Mesothelial cell of epicardium (in vitro differentiated cells): ENCODE measurements at places on chromosomes 6 and 20. TPM values are rescaled to one million over a fixed set of nuclear protein-coding genes. Genes with fewer than 3 reads are reported as not detected.
A peak's percentile ranks its signal among the peaks of the same experiment; 100 is the strongest.

SLC22A16 gene
- total RNA-seq, result not detected in 3 replicates

DNA sequence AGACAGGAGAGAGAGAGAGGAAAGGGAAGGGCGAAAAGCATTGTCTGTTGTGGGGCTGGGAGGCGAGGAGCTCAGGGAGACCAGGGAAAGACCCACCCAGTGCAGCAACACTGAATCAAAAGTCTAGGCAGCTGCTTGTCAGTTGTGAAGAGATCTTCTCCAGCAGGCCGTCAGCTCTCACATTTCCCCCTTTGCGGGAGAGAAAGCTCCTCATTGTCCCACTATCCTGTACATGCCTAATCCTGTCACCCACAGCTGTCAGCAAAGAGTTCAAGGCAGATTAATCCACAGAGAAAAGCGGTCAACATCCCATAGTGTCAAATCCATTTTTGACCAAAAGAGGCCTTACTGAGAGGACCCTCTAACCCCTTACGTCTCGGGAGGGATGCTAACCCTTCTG is 27.3 kb downstream of the RNF182 start:
- H3K27me3 ChIP-seq, result no peaks in the 10 kb centered on the region
- no peaks in the 10 kb centered on the region for H3K4me1 ChIP-seq
- no peak for DNase-seq
- H3K36me3 ChIP-seq, result peaks cover 19% of the 10 kb centered on the region
- no peak overlapping the region for H3K27ac ChIP-seq

GRCh38 chr6:164164876-164165275 is 750.4 kb downstream of the QKI start:
- no peak overlapping the region for H3K27ac ChIP-seq
- H3K36me3 ChIP-seq, result no peaks in the 10 kb centered on the region
- H3K27me3 ChIP-seq, result peaks cover 11% of the 10 kb centered on the region
- no peak overlapping the region for H3K4me3 ChIP-seq

DNA sequence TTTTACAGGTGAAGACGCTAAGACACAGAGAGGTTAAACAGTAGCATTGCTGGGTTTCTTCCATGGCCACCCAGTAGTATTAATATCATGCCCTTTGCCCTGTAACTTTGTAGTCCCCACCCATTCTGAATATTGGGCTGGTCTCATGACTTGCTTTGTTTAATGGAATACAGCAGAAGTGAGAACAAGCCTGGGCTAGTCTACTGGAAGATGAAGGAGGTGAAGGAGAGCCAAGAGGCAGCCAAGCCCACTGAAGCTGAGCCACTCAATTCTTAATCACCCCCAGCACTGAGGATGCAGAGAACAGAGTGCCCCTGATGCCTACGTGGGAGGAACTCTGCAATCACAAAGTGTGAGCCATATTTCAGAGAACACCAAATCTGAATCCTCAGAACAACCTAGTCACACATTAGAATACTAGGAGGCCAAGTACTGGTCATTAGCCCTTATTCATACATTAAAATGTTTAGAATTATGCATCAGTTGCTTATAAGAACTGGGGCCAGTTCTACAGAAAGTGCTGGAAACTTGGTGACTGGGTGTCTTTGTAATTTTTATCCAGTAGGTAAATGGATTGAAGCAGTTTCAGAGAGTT is 270.1 kb upstream of the PRND start:
- H3K27ac ChIP-seq, result no peak overlapping the region
- H3K4me3 ChIP-seq, result no peak overlapping the region
- DNase-seq, result no peak
- peaks cover 13% of the 10 kb centered on the region for H3K4me1 ChIP-seq

DNA sequence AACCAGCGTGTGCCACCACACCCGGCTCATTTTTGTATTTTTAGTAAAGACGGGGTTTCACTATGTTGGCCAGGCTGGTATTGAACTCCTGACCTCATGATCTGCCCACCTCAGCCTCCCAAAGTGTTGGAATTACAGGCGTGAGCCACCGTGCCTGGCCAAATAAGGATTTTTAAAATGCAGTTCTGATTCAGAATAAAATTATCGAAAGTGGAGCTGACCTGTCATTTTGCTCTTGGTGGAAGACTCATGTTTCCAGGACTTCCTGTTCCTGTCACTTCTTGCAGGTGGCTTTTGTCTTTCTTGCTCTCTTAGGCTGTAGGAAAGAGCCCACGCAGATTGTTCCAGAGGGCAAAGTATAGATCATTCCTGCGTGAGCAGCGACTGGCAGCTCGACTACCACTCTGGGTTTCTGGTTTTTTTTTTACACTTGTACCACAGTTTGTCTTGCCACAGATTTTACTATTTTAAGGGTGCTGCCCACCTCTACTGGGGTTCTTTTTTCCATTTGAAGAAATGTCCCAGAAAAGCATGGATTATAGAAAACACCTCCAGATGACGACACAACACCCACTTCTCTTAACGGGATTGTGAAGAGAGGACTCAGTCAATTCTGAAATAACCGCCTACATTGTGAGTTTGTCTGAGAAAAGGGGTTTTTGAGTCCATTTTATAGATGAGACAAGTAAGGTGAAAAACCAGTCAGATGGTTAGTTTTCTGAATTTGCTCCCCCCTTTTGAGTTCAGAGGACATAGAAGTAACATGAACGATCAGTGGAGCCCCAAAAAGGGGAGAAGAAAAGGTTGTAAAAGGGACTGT is 7.5 kb downstream of the JARID2 start:
- H3K36me3 ChIP-seq, result no peaks in the 10 kb centered on the region
- H3K4me1 ChIP-seq, result peaks cover 64% of the 10 kb centered on the region
- H3K27ac ChIP-seq, result no peak overlapping the region
- no peaks in the 10 kb centered on the region for H3K27me3 ChIP-seq

GRCh38 chr6:110063594-110064263 is 85.6 kb downstream of the GPR6 start:
- H3K4me3 ChIP-seq, result no peak overlapping the region
- H3K36me3 ChIP-seq, result no peaks in the 10 kb centered on the region
- H3K27ac ChIP-seq, result peak overlapping the region; percentile 73
- DNase-seq, result no peak
- H3K4me1 ChIP-seq, result peaks cover 42% of the 10 kb centered on the region

GRCh38 chr6:45472382-45472781 is 94.6 kb upstream of the SUPT3H start:
- peaks cover 14% of the 10 kb centered on the region for H3K4me1 ChIP-seq
- no peak overlapping the region for H3K27ac ChIP-seq
- no peaks in the 10 kb centered on the region for H3K36me3 ChIP-seq

SUMO4 gene
- total RNA-seq, result 3.4 to 4.2 TPM (median 3.9 TPM) in 3 replicates

DNA sequence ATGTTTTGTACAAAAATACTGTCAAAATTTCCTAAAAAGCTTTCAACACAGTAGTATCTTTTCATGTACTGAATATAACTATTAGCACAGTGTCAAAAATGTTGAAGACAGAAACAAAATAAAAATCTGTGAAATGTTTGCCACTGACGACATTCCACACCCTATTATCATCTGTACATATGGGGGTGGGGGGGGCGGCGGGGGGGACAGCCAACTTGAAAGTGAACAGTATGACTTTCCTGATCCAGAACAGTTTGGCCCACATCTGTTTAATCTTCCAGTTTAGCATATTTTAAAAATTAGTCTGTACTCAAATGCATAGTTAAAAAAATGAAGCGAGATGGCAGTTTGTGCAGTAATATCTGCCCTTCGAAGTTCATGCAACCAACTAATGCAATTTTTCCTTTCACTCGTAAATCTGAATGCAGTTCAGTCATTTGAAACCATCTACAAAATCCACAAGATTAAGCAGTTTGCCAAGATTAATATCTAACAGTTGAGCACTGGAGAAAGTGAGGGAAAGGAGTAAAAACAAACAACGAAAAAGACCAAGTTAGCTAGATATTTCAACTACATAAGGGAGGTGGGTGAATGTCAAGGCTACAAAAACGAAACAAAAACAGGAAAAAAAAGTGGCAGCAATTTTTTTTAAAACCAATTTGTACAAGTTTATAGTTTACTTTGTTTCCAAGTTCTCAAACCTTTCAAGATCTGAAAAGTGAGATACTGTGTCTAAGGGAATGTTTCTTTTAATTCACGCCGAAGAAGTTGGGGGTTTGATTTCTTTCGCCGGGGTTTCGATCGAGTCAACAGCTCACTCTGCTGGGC is 1.9 kb downstream of the CITED2 start:
- H3K27me3 ChIP-seq, result no peaks in the 10 kb centered on the region
- peaks cover 6% of the 10 kb centered on the region for H3K36me3 ChIP-seq
- no peak for DNase-seq
- peaks cover 62% of the 10 kb centered on the region for H3K4me1 ChIP-seq

GRCh38 chr20:44389871-44390270 is 34.4 kb downstream of the HNF4A start:
- no peak overlapping the region for H3K4me3 ChIP-seq
- no peaks in the 10 kb centered on the region for H3K36me3 ChIP-seq
- H3K27ac ChIP-seq, result no peak overlapping the region
- peaks cover 22% of the 10 kb centered on the region for H3K27me3 ChIP-seq

COL20A1 gene
- 0.16 to 0.25 TPM in 2 of 3 replicates, not detected in the other for total RNA-seq

GRCh38 chr6:149049230-149049629 is 268.3 kb upstream of the TAB2 start:
- no peak overlapping the region for H3K27ac ChIP-seq
- H3K4me3 ChIP-seq, result no peak overlapping the region
- no peaks in the 10 kb centered on the region for H3K36me3 ChIP-seq
- no peak for DNase-seq
- H3K27me3 ChIP-seq, result no peaks in the 10 kb centered on the region

STMND1 gene
- 0.34 to 0.38 TPM in 2 of 3 replicates, not detected in the other for total RNA-seq

DNA sequence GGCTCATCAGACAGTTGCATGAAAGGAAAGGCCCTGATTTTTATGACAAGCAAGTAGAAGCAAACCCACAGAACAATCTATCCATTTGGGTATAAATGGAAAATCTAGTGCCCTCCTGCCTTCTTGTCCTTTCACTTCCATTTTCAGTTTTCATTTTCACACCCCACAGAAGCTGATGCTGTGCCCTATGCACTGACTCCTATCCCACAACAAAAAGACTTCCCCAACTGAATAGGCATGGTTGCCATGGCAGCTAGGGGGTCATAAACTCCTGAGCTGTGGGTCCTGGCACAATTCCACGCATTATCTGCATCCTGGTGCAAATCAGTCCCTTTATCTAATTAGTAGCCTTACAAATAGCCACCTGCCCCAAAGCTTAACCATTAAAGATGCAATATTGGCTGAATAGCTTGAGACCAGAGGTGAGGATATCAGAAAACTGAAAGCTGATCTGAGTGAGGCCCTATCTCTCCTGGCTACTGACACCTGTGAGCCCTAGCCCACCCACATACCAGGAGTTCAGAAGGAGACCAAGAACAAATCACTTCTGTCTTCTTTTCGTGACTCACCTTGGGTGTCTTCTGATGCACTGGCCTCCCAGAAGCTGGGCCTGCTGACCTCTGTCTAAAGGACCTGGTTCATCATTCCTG is 34.9 kb upstream of the HEY2 start:
- no peak for DNase-seq
- H3K4me1 ChIP-seq, result peaks cover 3% of the 10 kb centered on the region

DNA sequence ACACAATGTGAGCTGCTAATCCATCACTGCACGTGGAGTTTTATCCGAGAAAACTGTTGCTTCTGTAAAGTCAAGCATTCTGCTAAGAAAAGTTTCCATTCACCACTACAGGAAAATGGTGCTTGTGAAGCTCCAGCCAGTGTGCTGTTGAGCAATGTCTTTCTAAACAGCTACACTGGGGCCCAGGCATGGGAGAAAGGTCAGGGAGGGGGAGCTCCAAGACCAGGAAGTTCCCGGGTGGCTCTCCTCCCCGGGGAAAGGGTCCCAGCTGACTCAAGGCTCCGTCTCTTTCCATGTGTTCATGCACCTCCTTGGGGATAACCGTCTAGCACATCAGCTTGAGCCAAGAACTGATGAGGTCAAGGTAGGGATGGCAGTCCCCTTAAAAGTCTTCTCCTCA is 20.5 kb downstream of the RPP40 start:
- peaks cover 2% of the 10 kb centered on the region for H3K4me1 ChIP-seq
- H3K27ac ChIP-seq, result no peak overlapping the region
- no peak overlapping the region for H3K4me3 ChIP-seq
- peaks cover 10% of the 10 kb centered on the region for H3K36me3 ChIP-seq
- no peaks in the 10 kb centered on the region for H3K27me3 ChIP-seq

DNA sequence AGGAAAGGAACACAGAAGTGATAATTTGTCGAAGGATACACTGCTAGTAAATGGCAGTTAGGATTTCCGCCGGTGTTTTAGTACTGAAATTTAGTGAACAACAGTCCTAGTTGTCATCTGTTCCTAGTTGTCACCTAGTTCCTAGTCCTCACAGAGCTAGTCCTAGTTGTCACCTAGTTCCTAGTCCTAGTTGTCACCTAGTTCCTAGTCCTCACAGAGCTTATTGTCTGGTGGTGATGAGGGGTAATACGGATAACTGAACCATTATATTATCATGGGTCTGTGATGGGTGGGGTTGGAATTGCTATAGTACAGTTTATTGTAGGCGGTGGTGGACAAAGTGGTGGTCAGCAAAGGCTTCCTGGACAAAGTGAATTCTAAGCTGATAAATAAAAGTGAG is 1.8 kb downstream of the SNRNP48 start:
- peaks cover 34% of the 10 kb centered on the region for H3K4me1 ChIP-seq
- peaks cover 8% of the 10 kb centered on the region for H3K36me3 ChIP-seq
- no peak for DNase-seq
- H3K4me3 ChIP-seq, result peak overlapping the region; percentile 92
- no peaks in the 10 kb centered on the region for H3K27me3 ChIP-seq
- no peak overlapping the region for H3K27ac ChIP-seq

CCN5 gene
- not detected in 3 replicates for total RNA-seq

- H3K27ac ChIP-seq, result no peak overlapping the region
- H3K36me3 ChIP-seq, result no peaks in the 10 kb centered on the region
- peaks cover 5% of the 10 kb centered on the region for H3K27me3 ChIP-seq
- no peaks in the 10 kb centered on the region for H3K4me1 ChIP-seq
- no peak overlapping the region for H3K4me3 ChIP-seq
- no peak for DNase-seq
Measured at GRCh38 chr6:7954477-7955200, 44.1 kb upstream of the TXNDC5 start.

GRCh38 chr6:42692137-42692911 is 30.1 kb downstream of the PRPH2 start:
- no peaks in the 10 kb centered on the region for H3K4me1 ChIP-seq
- H3K36me3 ChIP-seq, result peaks cover 42% of the 10 kb centered on the region
- DNase-seq, result no peak
- peak overlapping the region; percentile 24 for H3K27ac ChIP-seq
- H3K27me3 ChIP-seq, result no peaks in the 10 kb centered on the region
- H3K4me3 ChIP-seq, result no peak overlapping the region

GRCh38 chr20:18662279-18663040 is 74.6 kb downstream of the DTD1 start:
- no peak for DNase-seq
- H3K36me3 ChIP-seq, result no peaks in the 10 kb centered on the region
- H3K27me3 ChIP-seq, result no peaks in the 10 kb centered on the region
- no peak overlapping the region for H3K4me3 ChIP-seq
- H3K4me1 ChIP-seq, result peaks cover 15% of the 10 kb centered on the region

DNA sequence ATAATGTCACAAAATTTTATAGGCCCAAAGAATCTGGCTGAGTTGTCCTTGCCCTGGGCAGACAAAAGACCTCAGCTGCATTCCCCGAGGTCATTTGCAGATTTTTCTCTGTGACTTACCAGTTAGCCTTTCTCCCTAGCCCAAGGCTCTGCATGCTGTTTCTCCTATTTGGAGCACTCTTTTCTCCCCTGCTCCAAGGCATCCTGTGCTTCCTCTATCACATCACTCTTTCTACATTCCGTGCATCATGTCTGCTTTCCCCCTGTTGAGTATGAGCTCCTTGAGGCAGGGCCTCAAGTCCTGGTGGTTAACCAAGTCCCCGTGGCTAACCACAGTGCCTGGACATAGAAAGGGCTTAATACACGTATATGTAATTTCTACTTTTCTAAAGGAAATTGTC is 593 bp upstream of the GSTA3 start:
- no peaks in the 10 kb centered on the region for H3K27me3 ChIP-seq
- no peak overlapping the region for H3K4me3 ChIP-seq
- H3K4me1 ChIP-seq, result no peaks in the 10 kb centered on the region
- DNase-seq, result no peak
- H3K36me3 ChIP-seq, result no peaks in the 10 kb centered on the region
